ENCODE measurements at places on chromosomes 7 and 10.

DNA sequence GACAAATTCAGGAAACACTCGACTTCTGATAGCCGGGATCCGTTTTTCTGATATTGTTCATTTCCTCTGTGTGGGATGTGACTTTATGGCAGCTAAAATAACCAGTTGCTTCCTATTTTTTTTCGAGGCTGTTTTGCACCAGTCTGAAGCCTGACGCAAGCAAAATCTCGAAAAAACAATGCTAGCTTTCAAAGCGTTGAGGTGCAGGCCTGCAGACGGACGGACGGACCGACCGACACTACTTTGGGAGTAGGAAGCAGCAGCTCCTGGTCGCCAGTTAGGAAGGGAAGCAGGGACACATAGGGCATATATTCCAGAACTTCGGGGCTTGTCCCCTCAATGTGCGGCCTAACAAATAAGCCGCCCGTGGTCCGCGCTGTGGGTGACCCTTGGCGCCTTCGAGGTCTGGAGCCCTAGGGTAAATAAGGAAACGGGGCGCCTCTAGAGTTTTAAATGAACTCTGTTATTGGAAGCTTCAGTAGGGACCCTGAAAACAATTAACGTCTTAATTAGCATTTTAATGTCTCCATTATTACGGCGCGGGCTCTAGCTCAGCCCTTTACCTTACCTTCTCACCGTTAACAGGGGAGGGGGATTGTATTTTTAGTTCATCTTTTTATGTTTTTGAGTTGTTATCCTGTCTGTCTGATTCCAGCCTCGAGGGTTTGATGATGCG, 1.3 kb downstream of the HHEX start:
- DNase-seq = no peak

GRCh38 chr7:108073305-108074070, 56.7 kb downstream of the LAMB4 start:
- no peak for DNase-seq

DNA sequence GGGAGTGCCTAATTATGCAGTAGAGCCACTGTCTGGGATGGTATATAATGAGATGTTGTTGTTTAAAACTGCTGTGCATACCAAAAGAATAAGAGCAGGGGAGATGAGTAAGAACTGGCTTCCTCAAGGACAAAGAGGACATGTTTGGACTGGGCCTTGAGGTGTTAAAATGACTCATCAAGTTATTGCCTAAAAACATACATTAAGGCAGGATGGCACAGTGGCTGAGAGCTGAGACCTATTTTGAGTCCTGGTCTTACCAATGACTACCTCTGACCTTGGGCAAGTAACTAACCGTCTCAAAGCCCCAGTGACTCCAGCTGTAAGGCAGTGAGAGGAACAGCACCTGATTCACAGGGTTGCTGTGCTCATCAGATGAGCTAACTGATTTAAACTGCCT, 71.1 kb downstream of the CFAP58 start:
- DNase-seq = no peak

- no peak for DNase-seq
Observed at GRCh38 chr10:103645141-103646054, 151.9 kb downstream of the NEURL1 start.

- no peak for DNase-seq
Observed at GRCh38 chr10:79152423-79152817, 83.7 kb downstream of the ZMIZ1 start.

DNA sequence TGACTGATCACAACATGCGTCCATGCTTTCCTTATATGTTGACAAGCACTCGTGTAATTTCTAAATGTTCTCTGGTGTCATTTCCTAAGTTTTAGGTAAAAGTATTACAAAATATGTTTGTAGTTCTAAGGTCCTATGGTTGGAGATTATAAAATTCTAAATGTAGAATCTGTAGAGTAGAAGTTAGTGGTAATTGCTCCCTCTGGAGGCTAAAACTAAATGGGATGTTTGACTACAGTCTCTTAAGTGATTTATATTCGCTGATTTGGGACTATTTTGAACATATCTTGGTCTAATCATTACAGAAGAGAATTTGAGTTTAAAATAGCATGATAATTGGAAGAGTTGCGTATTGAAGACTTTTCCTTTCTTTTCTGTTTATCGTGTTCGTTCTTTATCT, 74.1 kb downstream of the ZMYND11 start:
- DNase-seq = no peak

All from stimulated activated CD4-positive, alpha-beta T cell treated with anti-CD3 and anti-CD28 coated beads, Interleukin-12 subunit alpha, Interleukin-12 subunit beta, amount 100 ng/mL, for 4 hours (primary cell).